Type B pancreatic cell (in vitro differentiated cells): ENCODE measurements at places on chromosomes 4 and X. TPM values are rescaled to one million over a fixed set of nuclear protein-coding genes. Genes with fewer than 3 reads are reported as not detected.

DNA sequence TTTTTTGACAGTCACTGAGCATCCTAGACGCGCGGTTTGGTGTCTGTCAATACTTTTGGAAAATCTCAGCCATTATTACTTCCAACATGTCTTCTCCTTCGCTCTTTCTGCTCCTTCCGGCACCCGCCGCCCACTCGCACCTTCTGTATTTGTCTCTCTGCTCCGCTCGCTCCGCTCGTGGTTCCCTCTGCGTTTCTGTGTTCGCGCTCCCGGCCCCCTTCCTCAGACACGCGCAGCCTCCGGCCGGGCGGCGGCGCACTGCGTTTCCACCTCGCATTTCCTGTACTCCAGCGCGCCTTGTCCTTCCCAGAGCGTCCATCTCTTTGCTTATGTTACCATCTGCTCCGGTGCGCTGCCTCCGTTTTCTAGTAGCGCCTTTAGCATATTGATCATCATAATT is 21.1 kb downstream of the PDE6B start:
- DNase-seq, result no peak

SCML2 gene
- 2.5 and 10.8 TPM in 2 replicates for total RNA-seq

- DNase-seq, result peak; percentile 72
These were observed 146.2 kb upstream of the SCML1 start for GRCh38 chrX:17590892-17591740.

- DNase-seq, result no peak
These were observed 22.9 kb upstream of the CASK start for GRCh38 chrX:41946235-41946634.

RNF4 gene
- total RNA-seq, result 55.9 and 61.4 TPM in 2 replicates
